ENCODE measurements at places on chromosomes 11 and 22.
A peak's percentile ranks its signal among the peaks of the same experiment; 100 is the strongest.

GRCh38 chr11:93984936-93985335 is 36.2 kb upstream of the HEPHL1 start:
- no peak for DNase-seq

DNA sequence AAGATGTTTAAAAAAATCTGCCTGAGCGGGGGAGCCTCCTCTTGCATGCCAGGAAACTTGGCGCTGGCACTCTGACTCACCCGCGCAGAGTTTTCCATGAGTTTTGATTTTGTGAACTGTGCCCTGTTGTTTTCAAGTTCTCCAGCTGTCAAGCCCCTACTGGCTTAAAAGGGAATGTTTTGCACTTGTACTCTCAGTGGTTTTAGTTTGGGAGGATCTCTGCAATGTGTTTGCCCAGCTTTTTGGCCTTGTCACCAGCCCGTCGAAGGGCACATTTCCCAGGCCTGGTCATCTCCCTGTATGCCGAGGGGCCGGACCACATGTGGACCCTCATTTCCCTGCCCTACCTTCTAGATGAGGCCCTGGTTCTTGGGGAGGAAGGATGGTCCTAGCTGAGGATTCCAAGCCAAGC is 12.2 kb downstream of the MRGPRF start:
- peak; percentile 10 for DNase-seq

GRCh38 chr22:42919199-42919598 is 62.1 kb upstream of the ARFGAP3 start:
- DNase-seq = no peak

DNA sequence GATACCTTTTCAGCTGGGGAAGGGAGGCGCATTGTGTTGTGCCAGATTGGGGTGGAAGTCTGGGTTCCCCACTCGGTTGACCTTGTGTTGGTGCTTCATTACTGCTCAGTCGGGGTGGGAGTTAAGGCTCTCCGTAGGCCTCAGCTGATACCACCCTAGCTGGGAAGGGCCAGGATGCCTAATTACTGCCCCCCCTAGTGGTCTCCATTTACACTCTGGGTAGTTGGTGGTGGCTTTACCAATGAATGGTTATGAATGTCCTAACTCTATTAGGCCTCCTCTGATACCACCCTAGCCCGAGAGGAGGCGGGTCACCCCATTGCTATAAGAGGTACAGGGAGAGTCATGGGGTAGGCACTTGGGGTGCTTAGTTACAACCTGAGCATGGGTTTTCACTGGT is 27.5 kb upstream of the HIKESHI start:
- no peak for DNase-seq

- DNase-seq = no peak
Measured at GRCh38 chr11:91173701-91174100, 950.9 kb upstream of the CHORDC1 start.

- no peak for DNase-seq
Measured at GRCh38 chr11:64905516-64906313, 11.3 kb downstream of the ATG2A start.

DNA sequence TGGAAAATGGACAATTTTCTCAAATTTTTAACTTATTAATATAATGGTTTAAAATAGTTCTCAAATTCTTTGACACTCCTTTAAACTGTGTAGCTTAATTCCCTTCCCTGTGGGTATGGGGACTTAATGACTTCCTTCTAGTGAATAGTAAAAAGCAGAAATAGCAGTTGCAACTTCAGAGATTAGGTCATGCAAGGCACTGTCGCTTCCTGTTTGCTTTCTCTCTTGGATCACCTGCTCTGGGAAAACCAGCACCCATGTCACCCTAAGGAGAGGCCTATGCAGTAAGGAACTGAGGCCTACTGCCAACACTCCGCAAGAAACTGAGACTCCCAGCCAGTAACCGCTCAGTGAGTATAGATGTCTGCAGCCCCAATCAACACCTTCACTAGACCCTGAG is 5.5 kb upstream of the PANX3 start:
- no peak for DNase-seq

Data from NCI-H345 (cell line).